GM23338 (cell line): ENCODE measurements at places on chromosomes 1 and 21. TPM values are rescaled to one million over a fixed set of nuclear protein-coding genes. Genes with fewer than 3 reads are reported as not detected.

DNA sequence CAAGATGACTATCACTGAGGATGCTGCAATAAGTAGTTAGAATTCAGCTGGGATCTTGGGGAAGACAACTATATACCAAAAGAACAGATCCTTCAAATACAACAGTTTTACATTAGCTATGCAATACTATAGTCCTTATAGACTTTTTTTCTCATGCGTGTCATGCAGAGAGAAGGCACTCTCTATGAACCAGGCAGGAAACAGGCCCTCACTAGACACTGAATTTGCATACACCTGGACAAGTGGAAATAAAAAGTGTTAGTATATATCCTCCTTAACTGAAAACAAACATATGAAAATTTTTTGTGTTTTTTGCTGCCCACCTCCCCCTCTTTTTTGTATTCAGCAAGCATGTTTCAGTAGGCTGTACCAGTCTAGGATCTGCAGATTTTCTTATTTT is 29.9 kb downstream of the TMCO1 start:
- DNase-seq = no peak
- H3K27me3 ChIP-seq = no peaks in the 10 kb centered on the region
- no peak overlapping the region for H3K4me3 ChIP-seq
- no peaks in the 10 kb centered on the region for H3K4me1 ChIP-seq

DNA sequence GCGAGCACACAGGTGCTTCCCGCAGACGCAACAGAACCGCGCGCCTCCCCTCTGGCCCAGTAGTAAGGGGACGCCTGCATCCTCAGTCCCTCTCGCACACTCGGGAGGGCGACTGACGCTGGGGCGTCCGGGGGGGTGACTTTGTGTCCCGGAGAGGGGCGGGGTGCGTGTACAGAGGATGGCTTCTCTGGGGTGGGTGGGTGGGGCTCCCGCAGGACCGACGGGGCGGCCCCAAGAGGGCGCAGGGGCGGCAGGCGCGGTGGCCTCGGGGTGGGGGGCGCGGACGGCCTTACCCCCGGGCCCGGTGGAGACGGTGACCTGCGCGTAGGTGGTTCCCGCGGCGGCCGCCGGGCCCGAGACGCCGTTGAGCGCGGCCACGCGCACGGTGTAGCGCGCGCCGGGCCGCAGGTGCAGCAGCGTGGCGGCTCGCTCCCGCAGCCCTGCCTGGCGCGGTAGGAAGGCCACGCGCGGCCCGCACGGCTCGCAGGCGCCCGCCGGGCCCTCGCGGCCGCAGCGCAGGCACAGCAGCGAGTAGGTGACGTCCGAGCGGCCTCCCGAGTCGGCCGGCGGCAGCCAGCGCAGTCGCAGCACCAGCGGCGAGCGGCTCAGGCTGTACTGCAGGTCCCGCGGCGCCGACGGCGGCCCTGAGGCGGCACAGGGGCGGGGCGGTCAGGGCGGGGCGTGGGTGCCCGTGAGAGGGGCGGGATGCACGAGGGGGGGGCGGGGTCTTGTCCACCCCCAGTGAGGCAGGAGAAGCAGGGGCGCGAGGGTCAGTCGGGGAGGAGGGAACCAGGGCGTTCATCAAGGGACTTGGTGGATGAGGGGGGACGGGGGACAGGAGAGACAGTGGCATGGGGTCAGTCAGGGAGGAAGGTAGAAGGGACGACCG is 12.1 kb downstream of the EPHA10 start:
- peak overlapping the region; percentile 61 for H3K4me3 ChIP-seq
- peak; percentile 62 for DNase-seq
- no peaks in the 10 kb centered on the region for H3K4me1 ChIP-seq
- no peaks in the 10 kb centered on the region for H3K36me3 ChIP-seq
- H3K27me3 ChIP-seq = peaks cover 79% of the 10 kb centered on the region
- no peak overlapping the region for H3K27ac ChIP-seq

DNA sequence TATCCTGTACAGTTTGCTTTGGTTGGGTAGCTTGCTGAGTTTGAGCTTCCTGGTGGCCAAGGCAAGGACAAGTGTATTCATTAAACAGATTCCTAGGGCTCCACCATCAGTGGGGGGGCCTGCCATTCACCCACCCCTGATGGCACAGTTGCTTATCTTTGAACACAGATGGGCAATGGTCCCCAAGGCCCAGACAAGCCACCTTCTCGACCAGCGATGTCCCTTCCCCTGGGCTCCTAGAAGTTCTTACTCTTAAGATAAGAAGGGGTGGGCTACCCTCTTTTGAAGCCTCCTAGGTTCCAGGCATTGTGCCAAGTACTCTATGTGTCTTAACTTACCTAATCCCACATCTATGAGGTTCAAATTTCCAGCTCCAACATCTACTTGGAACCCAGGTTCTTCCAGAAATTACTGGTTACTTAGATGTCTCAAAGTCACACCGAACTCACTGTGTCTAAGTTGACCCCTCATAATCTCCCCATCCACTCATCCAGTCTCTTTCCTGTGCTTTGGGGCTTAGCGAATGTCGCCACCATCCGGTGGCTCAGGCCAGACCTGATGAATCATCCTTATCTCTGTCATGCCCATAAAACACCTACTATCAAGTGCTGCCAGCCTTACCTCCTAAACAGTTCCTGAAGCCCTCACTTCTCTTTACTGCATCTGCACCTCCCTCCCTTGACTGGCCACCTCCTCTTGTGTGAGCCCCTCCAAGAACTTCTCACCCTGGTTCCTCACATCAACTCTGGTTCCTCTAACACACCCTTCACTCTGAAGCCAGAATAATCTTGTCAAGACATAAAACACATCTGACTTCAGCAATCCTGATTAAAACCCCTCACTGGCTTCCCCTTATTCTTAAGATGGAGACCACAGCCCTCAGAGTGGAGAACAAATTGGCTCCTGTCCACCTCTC is 50.1 kb downstream of the KLHDC7A start:
- no peak overlapping the region for H3K4me3 ChIP-seq
- peak; percentile 60 for DNase-seq
- no peaks in the 10 kb centered on the region for H3K36me3 ChIP-seq
- H3K4me1 ChIP-seq = no peaks in the 10 kb centered on the region

DNA sequence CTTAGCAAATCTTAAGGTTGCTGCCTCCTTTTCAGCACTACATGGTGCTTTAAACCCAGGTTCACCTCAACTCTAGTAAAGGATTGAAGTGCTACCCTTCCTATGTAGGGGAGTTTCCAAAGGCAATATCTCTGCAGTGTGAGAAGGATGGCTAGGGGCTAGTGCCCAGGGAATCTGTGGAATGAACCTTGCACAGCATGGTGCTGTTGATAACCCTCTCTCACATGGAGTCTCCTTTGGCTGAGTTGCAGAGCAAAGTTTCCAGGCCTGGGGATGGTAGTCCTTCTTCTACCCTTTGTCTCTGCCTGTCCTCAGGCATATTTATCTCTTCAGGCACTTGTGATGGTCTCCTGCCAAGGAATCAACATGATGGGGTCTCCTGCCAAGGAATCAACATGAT is 59.4 kb downstream of the AXDND1 start:
- no peak overlapping the region for H3K27ac ChIP-seq
- H3K4me3 ChIP-seq = no peak overlapping the region
- H3K27me3 ChIP-seq = no peaks in the 10 kb centered on the region

DNA sequence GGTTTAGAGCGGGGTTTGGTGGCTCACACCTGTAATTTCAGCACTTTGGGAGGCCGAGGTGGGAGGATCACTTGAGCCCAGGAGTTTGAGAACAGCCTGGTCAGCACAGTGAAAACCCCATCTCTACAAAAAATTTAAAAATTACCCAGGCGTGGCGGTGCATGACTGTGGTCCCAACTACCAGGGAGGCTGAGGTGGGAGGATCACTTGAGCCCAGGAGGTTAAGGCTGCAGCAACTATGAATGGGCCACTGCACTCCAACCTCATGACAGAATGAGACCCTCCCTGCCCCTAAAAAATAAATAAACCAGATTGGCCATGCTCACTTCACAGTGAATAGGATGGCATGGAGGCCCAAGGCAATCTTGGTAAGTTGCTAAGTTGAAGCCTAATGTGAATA is 168.9 kb downstream of the RHOU start:
- no peaks in the 10 kb centered on the region for H3K27me3 ChIP-seq
- no peaks in the 10 kb centered on the region for H3K36me3 ChIP-seq
- no peak overlapping the region for H3K27ac ChIP-seq
- DNase-seq = no peak
- no peak overlapping the region for H3K4me3 ChIP-seq

- H3K27me3 ChIP-seq = no peaks in the 10 kb centered on the region
- no peaks in the 10 kb centered on the region for H3K36me3 ChIP-seq
- no peak for DNase-seq
- H3K4me3 ChIP-seq = no peak within 1 kb of the TSS
- H3K27ac ChIP-seq = no peak within 1 kb of the TSS
These were observed at the start of gene IL10 for GRCh38 chr1:206772243-206772937. TSS of gene IL10 (minus strand) at chr1:206772494. CDS start at chr1:206772435, 59 bp downstream.

- peaks cover 10% of the 10 kb centered on the region for H3K4me1 ChIP-seq
- peak; percentile 43 for DNase-seq
- H3K4me3 ChIP-seq = no peak overlapping the region
- H3K27me3 ChIP-seq = no peaks in the 10 kb centered on the region
- H3K27ac ChIP-seq = no peak overlapping the region; the same call in 1 of the 2 replicates
These were observed 7.9 kb downstream of the SLAMF7 start for GRCh38 chr1:160746836-160747500.

DNA sequence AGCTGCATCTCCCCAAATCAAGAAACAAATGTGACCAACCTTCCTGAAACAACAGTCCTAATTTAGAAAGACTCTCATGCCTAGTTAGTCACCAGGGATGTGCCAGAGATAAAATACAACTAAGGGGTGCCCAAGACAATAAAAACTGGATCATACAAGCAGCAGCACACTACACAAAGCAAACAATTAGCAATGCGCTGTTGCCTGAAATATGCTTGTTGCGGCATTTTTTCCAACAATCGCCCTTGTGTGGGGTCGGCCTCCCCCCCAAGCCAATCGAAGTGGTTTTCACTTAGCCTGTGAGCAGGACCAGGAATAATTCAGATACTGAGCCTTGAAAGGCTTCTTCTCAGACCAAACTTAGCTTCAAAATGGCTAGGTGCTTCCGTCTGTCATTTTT is 1.4 kb upstream of the STMN1 start:
- no peaks in the 10 kb centered on the region for H3K27me3 ChIP-seq
- no peak for DNase-seq
- H3K36me3 ChIP-seq = peaks cover 14% of the 10 kb centered on the region
- H3K27ac ChIP-seq = no peak overlapping the region
- no peak overlapping the region for H3K4me3 ChIP-seq

DNA sequence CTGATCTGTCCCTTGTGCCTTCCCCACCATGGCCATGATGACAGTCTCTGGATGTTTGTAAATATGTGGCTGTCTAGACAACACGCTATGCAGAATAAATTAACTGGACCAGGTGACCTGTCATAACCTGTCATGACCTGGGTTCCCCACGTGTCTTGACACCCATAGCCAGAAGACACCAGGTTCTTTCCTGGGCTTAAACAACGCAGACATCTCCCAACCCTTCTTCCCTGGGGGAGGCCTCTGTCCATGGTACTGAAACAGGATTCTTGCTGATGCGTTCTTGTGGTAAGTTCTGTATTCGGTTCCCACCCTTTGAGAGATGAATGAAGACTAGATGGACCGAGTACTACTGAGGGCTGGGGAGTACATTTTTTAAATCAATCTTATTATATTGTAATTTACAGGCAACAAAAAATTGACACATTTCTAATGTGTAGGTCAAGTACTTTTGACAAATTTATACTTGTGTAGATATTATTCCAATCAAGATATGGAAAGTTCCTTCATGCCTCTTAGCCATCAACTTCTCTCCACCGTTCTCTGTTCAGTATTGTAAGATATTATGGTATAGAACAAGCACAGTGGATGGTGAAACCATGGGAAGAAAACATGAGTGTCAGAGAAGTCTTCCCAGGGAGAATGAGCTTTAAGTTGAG is 738.8 kb downstream of the PTPRU start:
- peak; percentile 75 for DNase-seq
- H3K27me3 ChIP-seq = no peaks in the 10 kb centered on the region
- H3K4me3 ChIP-seq = no peak overlapping the region

GRCh38 chr21:41370840-41371684 is 9.2 kb downstream of the MX2 start:
- H3K27ac ChIP-seq = no peak overlapping the region
- H3K4me1 ChIP-seq = peaks cover 16% of the 10 kb centered on the region; the same call in 1 of the 2 replicates
- H3K4me3 ChIP-seq = peak overlapping the region; percentile 67
- no peaks in the 10 kb centered on the region for H3K36me3 ChIP-seq
- DNase-seq = no peak
- no peaks in the 10 kb centered on the region for H3K27me3 ChIP-seq

- H3K27me3 ChIP-seq = no peaks in the 10 kb centered on the region
- DNase-seq = no peak
- no peaks in the 10 kb centered on the region for H3K4me1 ChIP-seq
- H3K36me3 ChIP-seq = 0 out of 2 replicates have a peak, but pooled peaks cover 4% of the 10 kb centered on the region
These were observed 38.7 kb downstream of the COL18A1 start for GRCh38 chr21:45443595-45444181.

DNA sequence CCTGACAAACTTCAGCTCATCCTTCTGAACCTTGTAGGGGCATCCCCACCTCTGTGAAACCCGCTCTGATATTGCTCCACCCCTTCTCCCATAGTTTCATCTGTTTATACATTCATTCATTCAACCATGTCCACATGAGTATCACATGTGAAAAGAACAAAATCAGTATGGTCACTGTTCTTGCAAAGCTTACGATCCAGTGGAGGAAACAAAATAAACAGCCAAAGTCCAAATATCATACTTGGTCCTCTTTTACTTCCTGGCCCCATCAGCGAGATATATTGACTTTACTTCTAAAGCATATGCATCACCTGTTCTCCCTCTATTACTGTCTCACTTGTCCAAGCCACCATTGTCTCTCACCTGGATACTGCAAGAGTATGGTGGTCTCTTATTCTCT is 35.6 kb downstream of the C8A start:
- no peak overlapping the region for H3K27ac ChIP-seq
- H3K36me3 ChIP-seq = no peaks in the 10 kb centered on the region
- H3K4me3 ChIP-seq = no peak overlapping the region
- DNase-seq = no peak

- H3K27ac ChIP-seq = no peak overlapping the region
- DNase-seq = no peak
- H3K36me3 ChIP-seq = peaks cover 6% of the 10 kb centered on the region; the same call in 1 of the 2 replicates
- H3K27me3 ChIP-seq = no peaks in the 10 kb centered on the region
These were observed 19.1 kb upstream of the IKBKE start for GRCh38 chr1:206451134-206451686.

DNA sequence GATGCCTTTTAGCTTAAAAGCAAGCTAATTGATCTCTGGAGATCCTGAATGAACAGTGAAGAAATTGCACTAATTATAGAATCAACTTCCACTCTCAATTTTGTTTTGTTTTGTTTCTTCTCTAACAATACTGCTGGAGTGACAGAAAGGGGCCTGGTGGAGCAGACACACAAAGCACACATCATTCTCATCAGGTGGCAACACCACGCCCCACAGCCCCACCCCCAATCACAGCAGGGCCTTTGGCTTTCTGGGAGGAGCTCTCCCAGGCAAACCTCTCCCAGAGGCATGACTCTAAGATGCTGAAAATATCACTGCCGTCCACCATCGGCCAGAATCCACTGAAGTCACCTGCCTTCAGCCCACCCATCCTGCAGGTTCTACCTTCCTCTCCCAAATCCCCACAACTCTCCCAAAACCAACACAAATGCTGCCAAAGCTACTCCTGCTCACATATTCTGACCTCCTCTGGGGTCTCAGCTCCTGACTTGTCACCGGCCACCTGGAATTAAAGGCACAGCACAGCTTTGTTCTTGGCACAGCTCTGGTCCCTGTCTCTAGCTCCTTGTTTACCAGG is 120.7 kb downstream of the GRIK3 start:
- no peaks in the 10 kb centered on the region for H3K4me1 ChIP-seq
- no peak overlapping the region for H3K27ac ChIP-seq
- peak; percentile 34 for DNase-seq
- no peaks in the 10 kb centered on the region for H3K36me3 ChIP-seq

Gene MAP3K6
- total RNA-seq = 10.6 and 14.9 TPM in 2 replicates

Gene FCRL2
- total RNA-seq = not detected in 2 replicates

Gene IRF6
- 9.3 and 11.7 TPM in 2 replicates for total RNA-seq

Gene SIM2
- 0.49 and 1.4 TPM in 2 replicates for total RNA-seq

Gene PLPPR5
- 4.2 and 4.7 TPM in 2 replicates for total RNA-seq

Gene RGS1
- total RNA-seq = not detected in 2 replicates

Gene CNR2
- not detected in 2 replicates for total RNA-seq
